ENCODE measurements at places on chromosomes 4 and X.

GRCh38 chrX:146238173-146238572 lies 420.5 kb downstream of the SLITRK2 start:
- no peak for DNase-seq

GRCh38 chrX:63747331-63747730 lies 37.7 kb downstream of the ARHGEF9 start:
- DNase-seq, result no peak

DNA sequence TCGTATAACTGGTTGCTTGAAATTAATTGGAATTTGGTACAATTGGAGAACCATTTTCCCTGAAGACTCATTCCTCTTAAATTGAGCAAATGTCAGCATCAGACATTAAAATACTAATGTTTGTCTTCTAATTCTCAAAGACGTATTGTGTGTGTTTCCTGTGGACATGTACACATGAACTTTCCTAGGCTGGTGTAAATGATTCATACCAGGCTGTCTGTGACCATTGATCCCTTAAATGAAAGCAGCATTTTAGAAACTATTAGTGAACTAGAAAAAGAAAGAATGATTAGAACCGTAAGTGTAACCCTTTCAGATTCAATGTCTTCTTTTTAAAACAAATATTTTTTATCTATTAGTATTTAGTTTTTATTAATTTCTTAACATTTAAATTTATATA lies 332.9 kb downstream of the PPP3CA start:
- no peak for DNase-seq

GRCh38 chrX:136752796-136753195 lies 27.9 kb downstream of the ARHGEF6 start:
- no peak for DNase-seq

- DNase-seq, result peak; percentile 22
These were observed 32.5 kb downstream of the FGFBP1 start for GRCh38 chr4:15906020-15906443.

GRCh38 chr4:182809417-182810102 lies 107.6 kb downstream of the DCTD start:
- no peak for DNase-seq

- no peak for DNase-seq
These were observed 153.3 kb upstream of the LNX1 start for GRCh38 chr4:53744446-53745160.

DNA sequence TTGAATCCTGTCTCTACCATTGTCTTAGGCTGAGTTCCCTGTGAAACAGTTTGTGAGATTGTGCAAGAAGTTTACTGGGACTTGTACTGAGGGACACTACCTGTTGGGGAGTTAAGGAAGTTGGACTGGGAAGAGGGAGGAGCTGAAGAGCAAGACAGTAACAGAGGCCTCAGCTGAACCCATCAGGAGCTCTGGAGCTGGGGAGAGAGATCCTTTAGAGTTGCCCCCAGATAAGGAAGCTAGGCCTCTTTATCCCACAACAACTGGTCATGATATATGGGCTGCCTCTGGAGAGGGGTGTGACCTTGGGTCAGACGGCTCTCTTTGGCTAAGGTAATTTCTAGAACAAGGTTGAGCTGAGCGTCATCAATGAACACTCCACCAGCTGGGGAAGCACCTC lies 137.8 kb upstream of the SLC4A4 start:
- no peak for DNase-seq

DNA sequence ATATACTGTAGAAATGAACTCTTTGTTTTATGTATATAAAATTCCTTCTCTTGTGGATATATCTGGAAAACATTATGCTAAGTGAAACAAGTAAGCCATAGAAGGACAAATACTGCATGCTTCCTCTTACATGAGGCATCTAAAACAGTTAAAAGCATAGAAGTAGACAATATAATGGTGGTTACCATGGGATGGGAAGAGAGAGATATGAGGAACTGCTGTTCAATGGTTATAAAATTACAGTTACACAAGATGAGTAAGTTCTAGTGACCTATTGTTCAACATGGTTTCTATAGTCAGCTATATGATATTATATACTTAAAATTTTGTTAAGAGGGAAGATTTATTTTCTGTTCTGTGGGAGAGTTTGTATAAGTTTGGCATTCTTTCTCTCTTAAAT lies 43.4 kb downstream of the HTRA3 start:
- DNase-seq, result no peak

GRCh38 chr4:112951362-112952312 lies 97.8 kb upstream of the ANK2 start:
- no peak for DNase-seq

DNA sequence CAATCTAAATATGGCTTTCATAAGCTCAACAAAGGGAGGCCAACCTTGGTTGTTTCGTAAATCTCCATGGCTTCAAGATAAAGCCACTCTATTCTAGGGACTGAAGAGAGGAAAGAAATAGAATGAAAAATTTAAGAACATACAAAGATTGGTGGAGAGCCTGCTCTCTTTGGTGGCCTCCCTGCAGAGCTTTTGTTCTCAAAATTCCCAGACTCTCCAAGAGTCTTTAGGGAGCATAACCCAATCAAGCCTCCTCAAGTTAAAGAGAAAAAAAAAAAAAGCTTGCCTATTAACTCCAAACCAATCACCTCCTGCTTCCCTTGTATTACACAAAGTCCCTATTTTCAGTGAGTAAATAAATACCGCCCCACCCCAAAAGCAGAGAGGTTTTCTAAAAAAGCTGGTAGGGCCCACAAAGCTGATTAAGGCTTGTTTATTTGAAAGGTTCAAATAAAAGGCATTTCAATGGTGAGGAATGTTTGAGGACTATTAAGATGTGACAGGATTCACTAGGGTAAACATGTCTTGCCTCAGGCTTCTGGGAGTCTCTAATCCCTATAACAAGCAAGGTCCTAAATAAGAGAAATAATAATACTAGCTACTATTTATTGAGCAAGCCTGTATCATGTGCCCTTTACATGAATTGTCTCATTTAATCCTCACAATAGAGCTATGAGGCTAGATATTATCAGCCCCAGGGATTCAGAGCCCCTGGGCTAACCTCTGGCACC lies 71.6 kb downstream of the GPC3 start:
- DNase-seq, result no peak

- peak; percentile 72 for DNase-seq
These were observed 56.1 kb downstream of the FAM13A start for GRCh38 chr4:89000844-89001360.

GRCh38 chrX:79330022-79330421 lies 37.1 kb downstream of the ITM2A start:
- no peak for DNase-seq
